ENCODE measurements at places on chromosomes 5 and 9.
A peak's percentile ranks its signal among the peaks of the same experiment; 100 is the strongest.

DNA sequence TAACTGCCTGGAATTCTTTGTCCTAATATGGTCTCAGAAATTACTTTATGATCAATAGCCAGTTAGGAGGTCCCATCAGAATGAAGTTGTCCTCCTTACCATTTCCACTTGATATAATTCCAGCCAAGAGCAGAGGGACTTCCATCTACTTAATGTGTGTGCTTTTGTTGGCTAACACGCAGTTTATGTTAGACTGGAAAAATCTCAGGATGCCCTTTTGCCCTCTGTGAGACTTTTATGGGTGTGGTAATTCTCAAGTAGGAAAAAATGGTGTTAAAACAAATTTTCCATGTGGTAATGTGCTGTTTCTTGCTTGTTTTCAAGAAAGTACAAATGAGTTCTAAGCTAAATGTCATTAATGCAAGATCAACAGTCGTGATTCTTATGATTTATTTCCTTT, 327.1 kb downstream of the MTRR start:
- DNase-seq, result no peak

DNA sequence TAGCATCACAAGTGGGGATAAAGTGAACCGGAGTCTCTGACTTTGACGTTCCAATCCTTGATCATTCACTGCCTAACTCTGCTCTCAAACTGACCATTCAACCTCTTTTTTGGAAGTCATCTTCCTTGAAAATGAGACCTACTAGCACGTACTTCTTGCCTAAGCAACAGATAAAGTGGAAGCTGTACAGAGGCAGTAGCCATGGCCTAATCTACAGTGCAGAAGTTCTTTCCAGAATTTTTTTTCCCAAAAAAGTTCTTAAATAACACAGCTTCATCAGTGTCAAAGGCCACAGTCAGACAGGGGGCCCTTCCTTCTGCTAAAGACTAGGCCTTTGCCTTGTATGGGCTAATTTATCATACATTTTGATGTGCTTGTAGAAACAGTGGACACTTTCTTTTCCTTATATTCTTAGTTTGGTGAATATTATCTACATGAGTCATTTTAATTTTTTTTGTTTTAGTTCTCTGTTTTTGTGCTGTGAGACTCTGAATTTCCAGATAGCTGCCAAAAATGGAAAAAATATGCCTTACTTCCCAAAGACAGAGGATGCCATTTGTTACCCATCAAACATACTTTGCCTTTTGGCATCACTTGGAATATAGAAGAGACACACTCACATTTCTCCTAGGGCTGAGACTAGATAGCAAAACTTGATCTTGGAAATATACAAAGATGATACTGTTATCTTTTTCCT, 96.3 kb upstream of the VCAN start:
- DNase-seq, result no peak

DNA sequence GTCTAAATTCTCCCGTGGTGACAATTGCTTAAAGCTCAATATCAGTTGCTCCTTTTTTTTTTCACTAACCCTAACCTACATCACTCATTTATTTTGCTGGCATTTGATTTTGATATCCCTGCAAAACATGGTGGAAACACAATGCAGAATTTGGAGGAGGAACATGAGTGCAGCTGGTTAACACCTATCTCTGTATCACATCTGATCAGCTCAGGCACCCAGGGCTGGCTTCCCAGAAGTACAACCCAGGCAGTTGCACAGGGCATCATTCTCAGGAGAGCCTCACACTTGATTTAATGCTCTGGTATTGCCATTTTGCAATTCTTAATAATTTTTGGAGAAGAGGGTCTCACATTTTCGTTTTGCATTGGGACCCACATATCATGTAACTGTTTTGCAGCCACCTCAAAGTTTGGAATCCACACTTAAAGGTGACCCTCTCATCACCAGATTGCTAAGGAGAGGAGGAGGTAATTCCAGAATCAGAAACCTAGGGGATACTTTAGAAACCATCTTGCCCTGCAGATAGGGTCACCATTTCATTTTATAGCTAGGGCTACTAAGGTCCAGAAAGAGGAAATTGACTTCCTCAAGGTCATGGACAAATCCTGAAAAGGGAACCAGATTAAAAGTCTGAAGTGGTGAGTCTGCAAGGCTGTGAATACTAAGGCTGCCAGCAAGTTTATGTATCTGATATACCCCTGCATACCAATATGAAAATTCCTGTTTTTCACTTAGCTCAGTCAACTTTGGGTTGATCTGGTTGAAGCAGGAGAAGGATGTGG, 19.3 kb upstream of the ADAM19 start:
- no peak for DNase-seq

- no peak for DNase-seq
Measured at GRCh38 chr5:139747583-139748504, 47.8 kb upstream of the PSD2 start.

GRCh38 chr5:112228667-112229066, 190.4 kb downstream of the EPB41L4A start:
- peak; percentile 65 for DNase-seq

- no peak for DNase-seq
Measured at GRCh38 chr5:146716636-146717035, 161.9 kb downstream of the PPP2R2B start.

DNA sequence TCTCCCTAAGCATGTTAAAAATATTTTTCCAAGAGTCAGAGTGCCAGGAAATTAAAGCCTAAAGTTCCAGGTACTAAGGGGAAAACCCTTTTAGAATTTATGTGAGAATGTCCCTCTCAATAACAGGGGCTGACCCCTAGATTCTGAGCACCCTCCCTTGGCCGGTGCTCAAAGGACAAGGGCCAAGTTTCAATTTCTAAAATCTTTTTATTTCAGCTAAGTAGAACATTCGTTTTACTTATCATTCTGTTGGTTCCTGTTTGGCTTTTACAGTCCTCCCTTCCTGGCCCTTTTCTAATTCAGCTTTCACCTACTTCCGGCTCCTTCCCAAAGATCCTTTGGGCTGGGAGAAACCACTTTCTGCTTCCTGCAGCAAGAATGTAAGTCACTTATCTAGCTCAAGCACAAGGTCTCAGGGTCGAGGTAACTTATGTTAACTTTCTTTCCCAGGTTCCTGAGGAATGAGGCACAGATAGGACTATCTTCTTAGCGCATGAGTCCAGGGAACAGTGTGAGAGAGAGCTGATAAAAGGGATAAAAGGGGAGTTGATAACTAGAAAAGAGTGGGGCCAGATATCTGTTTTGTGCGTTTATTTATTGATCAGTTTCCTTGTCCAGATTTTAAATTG, 34.6 kb upstream of the F2RL2 start:
- no peak for DNase-seq

DNA sequence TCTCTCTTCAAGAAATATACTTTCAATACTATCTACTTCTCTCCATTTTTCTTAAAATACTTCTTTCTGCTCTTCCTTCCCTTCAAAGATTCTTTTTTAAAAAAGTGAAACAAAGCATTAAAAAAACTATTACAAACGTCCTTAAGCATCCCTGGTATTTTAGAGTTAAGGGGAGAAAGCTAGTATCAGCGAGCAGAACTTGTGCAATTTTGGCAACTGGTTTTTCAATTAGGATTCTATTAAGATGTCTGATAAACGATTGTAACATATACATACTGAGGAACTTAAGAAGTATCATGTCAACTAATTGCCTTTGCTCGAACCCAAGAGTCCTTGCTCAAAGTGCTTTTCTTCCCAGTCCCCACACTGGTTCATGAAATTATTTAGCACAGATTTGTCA, 459.2 kb downstream of the BNC2 start:
- no peak for DNase-seq

DNA sequence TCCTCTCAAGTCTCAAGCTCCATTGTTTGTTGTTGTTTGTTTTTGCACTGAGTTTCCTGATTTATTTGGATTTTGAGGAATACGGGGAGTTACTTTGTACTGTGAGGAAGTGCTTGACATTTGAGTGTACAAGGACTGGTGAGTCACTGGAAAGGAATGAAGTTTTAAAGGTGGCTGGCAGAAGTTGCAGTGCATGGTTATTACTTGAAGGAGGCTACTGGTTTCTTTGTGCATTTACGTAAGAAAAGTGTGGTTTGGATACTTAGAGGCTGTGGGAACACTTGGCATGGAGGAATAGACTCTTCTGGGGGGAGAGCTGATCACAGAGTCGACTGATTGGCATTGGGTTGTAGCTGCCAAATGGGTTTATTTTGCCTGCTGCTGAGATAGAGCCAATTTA, 919.0 kb downstream of the TAF11L14 start:
- DNase-seq, result peak; percentile 2

DNA sequence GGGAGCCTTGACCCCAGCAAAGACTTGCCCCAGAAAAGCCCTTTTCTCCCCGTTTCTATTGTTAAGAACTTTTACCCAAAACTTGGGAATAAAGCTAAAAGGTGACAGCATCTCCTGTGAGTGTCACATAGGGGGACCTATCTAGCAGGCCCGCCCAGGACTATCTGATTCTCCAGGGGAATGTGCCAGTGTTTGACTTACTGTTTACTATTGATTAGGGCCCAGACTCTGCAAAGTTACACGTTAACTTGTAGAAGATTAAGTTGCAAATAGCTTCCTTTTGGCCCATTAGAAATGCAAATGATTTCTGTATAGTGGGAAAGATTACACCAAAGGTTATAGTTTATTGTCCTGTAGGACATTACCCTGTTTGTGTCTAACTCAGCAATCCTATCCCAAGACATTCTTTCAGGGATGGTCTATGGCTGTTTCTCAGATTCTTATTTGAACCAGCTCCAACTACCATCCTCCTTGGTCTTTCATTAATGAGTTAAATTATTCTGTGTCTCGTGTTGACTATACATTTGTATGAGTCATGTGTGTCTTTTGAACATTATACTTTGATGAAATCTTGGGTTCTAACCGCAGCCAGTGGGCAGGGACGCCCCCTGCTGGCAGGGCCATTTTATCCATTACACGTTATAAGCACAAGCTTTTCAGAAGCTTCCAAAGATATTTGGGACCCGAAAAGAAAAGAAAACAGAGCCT, 60.7 kb downstream of the HRH2 start:
- no peak for DNase-seq

DNA sequence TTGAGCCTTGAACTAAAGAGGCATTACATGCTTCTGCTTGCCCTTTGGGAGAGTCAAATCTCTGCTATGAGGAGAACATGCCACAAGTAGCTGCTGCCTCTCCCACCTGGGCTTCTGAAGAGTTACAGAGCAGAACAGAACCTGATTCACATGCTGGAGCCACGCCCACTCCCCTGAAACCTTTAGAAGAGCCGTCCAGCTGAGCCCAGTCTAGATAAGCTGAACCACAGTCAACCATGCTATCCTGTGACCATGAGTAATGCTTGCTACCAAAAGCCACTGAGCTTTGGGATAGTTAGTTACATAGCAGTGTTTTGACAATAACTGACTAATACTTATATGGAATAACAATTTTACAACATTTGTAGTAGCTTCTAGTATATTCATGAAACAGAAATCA, 111.0 kb upstream of the VCAN start:
- no peak for DNase-seq

DNA sequence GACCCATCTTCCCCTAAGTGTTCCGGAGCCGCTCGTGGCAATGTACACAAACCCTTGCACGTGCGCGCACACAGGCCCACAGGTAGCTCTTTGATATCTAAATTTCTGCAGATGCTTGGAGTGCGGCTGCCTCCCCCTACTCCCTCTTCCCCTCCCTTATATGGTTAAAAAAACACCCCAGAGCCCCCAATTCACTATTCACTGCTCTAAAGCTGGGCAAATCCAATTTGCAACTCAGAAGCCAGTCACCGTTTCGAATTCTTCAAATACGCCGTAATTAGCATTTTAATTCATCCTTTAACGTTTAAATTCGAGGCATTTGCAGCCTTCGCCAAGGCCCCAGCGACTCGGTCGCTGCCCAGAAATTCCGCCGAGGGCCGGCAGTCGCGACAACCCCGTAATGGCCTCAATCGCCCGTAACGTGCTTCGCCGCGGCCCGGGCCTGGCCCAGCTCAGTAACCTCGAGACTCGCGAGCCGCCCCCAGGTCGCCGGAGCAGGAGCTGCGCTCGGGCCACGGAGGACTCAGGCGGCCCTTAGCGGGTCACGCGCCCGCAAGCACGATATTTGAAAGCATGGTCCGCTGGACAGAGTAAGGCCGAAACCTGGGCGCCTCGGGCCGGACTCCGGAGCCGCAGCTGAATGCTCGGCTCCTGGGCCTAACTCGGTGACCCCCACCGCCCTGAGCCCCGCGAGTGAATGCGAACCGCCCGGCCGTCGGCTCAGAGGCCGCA, 1.3 kb downstream of the IRX2 start:
- no peak for DNase-seq

GRCh38 chr5:67548520-67549295, 352.1 kb upstream of the CD180 start:
- no peak for DNase-seq

DNA sequence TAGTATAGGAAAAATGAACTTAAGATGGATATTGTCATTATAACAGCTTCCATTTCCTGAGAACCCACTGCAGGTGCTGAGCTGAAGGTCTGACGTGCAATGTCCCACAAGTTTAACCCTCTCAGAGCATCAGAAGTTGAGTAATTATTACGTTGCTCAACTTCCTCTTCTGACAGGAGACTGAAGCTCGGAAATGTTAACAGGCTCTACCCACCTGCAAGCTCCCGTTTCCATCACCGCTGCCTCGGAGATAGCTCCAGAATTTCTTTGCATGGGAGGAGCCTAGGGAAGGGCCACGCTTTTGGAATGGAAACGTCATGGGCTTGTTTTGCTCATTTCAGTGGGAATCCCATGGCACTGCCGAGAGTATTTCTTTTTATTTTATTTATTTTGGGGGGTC, 1.0 kb upstream of the NTMT1 start:
- DNase-seq, result no peak

- DNase-seq, result no peak
Measured at GRCh38 chr5:36691696-36692371, 85.4 kb downstream of the SLC1A3 start.

GRCh38 chr9:3502560-3503398, 23.0 kb downstream of the RFX3 start:
- DNase-seq, result no peak

DNA sequence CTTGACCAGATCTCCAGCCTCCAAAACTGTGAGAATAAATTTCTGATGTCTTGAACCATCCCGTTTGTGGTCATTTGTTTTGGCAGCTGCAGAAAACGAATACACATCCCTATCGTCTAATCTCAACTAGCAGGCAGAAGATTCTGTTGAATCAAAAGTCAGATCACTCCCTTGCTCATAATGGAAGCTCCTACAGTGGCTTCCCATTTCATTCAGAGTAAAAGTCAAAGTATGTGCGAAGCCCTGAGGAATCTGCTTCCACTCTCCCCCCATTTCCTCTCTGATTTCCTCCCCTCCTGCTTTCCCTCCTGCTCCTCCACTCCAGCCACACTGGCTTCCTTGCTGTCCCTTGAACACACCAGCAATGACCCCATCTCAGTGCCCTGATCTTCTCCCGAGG, 34.8 kb upstream of the SPOCK1 start:
- DNase-seq, result no peak

- no peak for DNase-seq
Measured at GRCh38 chr5:147387109-147387508, 122.8 kb downstream of the DPYSL3 start.

DNA sequence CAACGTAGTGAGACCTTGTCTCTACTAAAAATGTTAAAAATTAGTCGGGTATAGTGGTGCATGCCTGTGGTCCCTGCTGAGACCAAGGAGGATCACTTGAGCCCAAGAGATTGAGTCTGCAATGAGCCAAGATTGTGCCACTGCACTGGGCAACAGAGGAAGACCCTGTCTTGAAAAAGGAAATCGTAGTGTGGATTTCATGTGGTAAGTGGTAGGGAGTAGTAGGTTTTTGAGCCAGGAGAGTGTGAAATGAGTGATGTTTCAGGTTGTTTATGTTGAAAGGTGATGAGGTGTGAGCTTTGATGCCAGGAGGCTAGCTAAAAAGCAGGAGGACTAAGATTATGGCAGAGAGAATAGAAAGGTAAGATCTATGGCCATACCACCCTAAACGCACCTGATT, 5.9 kb downstream of the MATR3 start:
- DNase-seq, result no peak

Data from epithelial cell of proximal tubule (primary cell).